ENCODE measurements at places on chromosomes 6 and 20.

- DNase-seq: no peak
These were observed 614.9 kb downstream of the DOK5 start for GRCh38 chr20:55090286-55090685.

GRCh38 chr6:148800536-148800935, 53.7 kb downstream of the UST start:
- no peak for DNase-seq

DNA sequence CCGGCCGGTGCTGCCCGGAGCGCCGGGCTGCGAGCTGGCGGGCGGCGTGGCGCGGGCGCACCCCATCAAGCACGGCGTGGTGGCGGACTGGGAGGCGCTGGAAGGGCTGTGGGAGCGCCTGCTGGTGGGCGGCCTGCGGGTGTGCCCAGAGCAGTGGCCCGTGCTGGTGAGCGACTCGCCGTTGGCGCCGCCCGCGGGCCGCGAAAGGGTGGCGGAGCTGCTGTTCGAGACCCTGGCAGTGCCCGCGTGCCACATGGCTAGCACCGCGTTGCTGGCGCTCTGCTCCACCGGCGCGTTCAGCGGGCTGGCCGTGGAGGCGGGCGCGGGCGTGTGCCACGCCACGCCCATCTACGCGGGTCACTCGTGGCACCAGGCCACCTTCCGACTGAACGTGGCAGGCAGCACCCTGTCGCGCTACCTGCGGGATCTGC, 517 bp downstream of the ACTL10 start:
- peak; percentile 40 for DNase-seq

- DNase-seq: peak; percentile 75
These were observed 2.9 kb upstream of the RAB22A start for GRCh38 chr20:58306421-58307261.

DNA sequence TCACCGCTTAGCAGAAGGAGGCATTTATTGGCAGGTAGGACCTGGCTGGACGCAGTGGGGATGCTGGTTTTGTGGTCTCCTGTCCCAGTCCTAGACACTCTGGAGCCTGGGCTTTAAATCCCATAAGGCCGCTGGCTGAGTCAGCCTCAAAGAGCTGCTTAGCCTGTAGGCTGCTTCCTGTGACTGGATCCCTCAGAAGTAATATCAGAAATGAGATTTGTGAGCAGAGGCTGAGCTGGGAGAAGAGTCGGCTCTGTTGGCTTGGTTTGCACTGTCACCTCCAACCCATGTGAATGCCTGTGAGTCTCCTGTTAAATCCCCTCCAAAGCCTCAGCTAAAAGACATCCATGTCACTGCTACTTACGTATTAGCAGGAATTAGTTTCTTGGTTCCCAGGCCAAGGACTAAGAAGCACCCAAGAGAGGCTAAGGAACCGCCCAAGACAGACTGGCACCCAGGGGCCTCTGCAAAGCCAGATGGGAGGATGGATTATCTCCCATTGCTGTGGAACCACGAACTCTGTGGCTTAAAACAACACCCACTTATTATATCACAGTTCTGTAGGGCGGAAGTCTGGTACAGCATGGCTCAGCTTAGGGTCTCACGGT, 289.4 kb downstream of the CDC5L start:
- DNase-seq: no peak
